ENCODE measurements at places on chromosomes 12 and 14. TPM values are rescaled to one million over a fixed set of nuclear protein-coding genes. Genes with fewer than 3 reads are reported as not detected.

SLC4A8 gene
- total RNA-seq, result 0.22 TPM

WNT1 gene
- total RNA-seq, result not detected

INHBE gene
- total RNA-seq, result not detected

RNASE7 gene
- total RNA-seq, result 13.3 TPM

LRRC43 gene
- 0.70 TPM for total RNA-seq

ALDH1L2 gene
- 1.1 TPM for total RNA-seq

NOS1 gene
- 1.1 TPM for total RNA-seq

PLD4 gene
- total RNA-seq, result 0.95 TPM

GAS2L3 gene
- 5.5 TPM for total RNA-seq

TSHR gene
- total RNA-seq, result not detected

FBLN5 gene
- total RNA-seq, result 1.2 TPM

VWF gene
- total RNA-seq, result 92.5 TPM

ETNK1 gene
- 13.9 TPM for total RNA-seq

RASSF8 gene
- 5.9 TPM for total RNA-seq

KRT3 gene
- total RNA-seq, result 0.57 TPM

GALNT6 gene
- 6.4 TPM for total RNA-seq

HPD gene
- total RNA-seq, result not detected

FAM222A gene
- 1.8 TPM for total RNA-seq

SERPINA12 gene
- total RNA-seq, result not detected

ATF7 gene
- 12.5 TPM for total RNA-seq

PAH gene
- total RNA-seq, result not detected

AMN gene
- 23.5 TPM for total RNA-seq

SLC10A1 gene
- total RNA-seq, result not detected

CLEC4D gene
- total RNA-seq, result not detected

TAS2R20 gene
- 1.2 TPM for total RNA-seq

IL22 gene
- not detected for total RNA-seq

GNB3 gene
- total RNA-seq, result not detected

PTHLH gene
- 4.5 TPM for total RNA-seq

NDRG2 gene
- total RNA-seq, result 96.3 TPM

FOXG1 gene
- total RNA-seq, result not detected

ATXN2 gene
- 32.5 TPM for total RNA-seq

APOF gene
- total RNA-seq, result not detected

HAL gene
- total RNA-seq, result 0.38 TPM

VRK1 gene
- total RNA-seq, result 32.6 TPM

CDKN3 gene
- 22.9 TPM for total RNA-seq

SMIM41 gene
- total RNA-seq, result 1.8 TPM

PRPH gene
- not detected for total RNA-seq

FAM90A1 gene
- 0.64 TPM for total RNA-seq

CMTM5 gene
- not detected for total RNA-seq

LRRC10 gene
- not detected for total RNA-seq
